Posterior cingulate gyrus (tissue), 11 donors: ENCODE measurements at places on chromosomes 7 and 10.

DNA sequence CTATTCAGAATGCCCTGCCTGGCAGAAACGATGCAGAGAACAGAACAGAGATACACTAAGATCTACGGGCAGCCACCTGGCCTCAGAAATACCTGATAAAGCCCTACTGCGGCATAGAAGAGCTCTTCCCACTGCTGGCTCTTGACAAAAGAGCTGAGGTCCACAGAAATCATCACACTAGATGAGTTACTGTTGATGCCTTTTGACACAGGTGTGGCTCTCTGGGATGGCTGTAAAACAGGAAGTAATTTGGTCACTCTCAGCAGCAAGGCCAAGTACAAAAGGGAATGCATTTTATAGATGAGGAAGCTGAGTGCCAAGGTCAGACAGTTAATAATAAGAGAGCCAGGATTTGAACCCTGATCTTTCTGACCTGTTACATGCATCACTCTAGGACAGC is 35.0 kb upstream of the ACSL5 start:
- no peak for DNase-seq

DNA sequence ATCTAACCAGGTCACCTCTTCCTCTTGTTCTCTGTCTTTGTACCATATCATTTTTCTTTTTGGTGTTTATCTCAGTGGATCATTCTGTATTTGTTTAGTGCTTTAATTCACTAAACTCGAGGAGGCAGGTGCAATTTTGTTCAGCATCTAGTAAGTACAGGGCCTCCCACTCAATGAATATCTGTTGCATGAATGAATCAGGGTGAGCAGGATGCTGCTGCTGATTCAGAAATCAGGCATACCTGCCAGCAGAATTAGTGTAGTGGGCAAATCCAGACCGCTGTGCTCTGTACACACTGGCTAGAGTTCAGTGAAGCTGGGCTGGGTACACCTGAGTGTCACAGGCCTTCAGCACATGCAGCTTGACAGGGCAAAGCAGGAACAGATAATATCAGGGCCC is 511.9 kb downstream of the SUGCT start:
- no peak for DNase-seq

DNA sequence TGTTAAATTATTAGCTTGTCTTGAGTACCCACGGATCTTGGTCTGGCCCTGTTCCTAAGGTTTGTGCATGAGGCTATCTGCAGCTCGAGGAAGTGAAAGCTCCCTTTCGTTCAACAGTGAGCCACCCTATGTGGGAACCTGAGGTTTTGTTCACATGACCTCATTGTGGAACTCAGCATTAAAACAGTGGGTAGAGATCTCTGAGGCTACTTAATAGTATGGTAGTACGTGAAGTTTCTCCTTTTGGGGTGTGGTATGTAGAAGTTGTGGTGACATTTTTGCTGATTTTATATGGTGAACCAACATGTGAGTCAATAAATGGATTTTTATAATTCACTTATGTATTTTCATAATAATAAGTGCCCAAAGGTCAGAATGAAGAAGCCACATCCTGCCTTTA is 252.7 kb upstream of the FERD3L start:
- DNase-seq: no peak

DNA sequence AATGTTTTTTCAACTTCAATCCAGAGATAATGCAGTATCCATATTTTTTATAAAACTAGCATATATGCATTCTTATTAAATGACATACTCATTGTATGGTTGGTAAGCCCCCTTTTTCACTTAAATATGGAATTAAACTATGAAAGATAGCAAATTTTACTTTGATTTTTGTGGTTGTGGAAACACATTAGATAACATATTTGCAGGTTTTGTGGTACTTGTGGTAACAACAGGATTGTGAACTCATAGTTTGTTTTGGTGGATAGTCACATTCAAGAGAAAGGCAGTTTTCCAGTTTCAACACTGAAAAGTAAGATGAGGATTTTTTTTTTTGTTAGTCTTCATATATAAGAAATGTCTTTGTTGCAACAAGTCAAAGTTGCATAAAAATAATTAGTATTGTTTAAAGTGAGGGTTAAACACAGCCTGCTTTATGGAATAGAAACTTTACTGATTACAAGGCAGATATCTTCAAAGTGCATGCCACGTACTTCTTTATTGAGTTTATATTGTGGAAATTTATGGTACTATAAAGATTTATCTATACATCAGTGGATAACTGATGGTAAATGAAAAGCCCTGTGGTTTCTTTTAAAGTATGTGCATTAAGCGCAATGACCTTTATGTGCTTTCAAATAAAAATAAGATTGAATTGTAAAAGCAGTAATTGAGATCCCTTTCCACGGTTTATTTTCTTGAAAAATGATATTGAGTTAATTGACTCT is 39.7 kb upstream of the SEMA3D start:
- DNase-seq: no peak

DNA sequence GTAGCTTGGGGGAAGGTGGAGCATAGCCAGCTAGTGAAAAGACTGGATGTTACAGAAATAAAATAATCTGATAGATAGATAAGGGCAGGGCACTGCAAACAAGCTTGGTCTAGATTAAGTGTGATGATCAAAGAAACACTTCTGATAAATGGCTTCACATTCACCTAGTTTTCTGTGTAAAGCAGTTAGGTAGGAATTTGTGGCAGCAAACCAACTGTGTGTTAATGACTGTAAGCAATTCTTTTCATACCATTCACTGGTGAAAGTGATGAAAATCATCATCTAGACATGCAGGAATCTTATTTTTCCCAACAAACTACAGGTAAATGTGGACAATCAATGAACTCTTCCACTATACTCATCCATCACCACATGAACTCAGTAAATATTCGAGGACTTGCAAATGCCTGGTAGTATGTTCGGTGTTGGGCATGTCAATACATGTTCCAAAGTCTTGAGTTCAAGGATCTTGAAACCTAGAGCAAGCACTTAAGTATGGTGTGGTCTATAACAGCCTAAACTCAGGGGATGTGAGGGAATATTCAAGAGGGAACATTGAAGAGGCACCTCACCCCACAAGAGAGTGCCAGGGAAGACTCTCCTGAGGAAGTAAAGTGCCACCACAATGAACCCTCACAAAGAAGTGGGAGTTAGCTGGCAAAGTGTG is 20.5 kb downstream of the PON3 start:
- DNase-seq: no peak

- DNase-seq: no peak
Observed at GRCh38 chr7:94417306-94417705, 22.6 kb downstream of the COL1A2 start.

DNA sequence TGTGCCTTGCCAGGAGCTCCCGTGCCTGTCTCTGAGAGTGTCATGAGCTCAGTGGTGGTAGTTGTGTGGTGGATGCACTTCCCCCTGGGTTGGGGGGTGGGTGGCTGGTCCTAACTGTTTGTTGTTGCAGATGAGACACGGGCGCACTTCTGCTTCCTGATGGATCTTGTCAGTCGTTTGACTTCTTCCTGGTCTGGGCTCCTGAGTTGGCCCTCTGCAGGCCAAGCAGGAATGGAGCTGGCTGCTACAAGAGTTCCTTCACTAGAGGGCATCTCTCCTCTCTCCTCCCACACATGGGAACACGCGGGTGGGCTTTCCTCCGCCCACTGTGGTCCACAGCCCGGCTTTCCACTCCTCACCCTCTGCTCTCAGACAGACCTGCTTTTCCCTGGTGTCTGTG is 82.0 kb downstream of the BMS1 start:
- DNase-seq: no peak

DNA sequence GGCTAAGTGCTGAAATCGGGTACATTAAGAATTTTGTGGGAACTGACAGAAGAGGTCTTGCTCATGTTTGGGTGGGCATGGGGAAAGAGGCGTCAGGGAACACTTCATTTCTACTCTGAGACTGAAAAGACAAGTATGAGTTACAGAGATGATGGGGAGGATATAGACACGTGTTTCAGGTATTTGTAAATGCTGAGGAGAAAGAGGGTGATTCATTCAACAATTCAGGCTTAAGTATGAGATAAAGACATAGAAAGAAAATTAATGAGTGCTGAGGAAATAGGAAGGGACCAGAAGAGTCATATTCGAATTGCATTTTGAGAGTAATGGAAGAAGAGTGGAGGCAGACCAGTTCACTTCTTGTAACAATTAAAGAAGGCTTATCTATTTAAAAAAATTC is 143.6 kb downstream of the HBP1 start:
- DNase-seq: no peak

- no peak for DNase-seq
Observed at GRCh38 chr10:58653139-58653538, 140.5 kb downstream of the BICC1 start.

DNA sequence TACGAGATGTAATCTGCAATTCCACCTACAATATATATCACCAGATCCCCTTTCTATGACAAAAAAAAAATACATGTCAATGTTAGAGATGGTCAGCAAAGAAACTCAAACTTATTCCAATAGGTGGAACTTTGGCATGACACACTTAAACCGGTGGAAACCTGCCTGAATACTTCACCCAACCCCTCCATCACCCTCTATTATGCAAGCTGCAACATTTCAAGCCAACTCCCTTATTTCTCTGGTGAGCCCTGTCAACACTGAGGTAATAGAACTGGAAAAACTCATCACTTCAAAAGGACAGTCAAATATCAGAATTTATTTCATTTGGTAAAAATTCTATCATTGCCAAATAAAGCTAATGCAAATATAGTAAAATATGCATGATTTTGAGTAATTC is 3.6 kb downstream of the ZNF438 start:
- no peak for DNase-seq

DNA sequence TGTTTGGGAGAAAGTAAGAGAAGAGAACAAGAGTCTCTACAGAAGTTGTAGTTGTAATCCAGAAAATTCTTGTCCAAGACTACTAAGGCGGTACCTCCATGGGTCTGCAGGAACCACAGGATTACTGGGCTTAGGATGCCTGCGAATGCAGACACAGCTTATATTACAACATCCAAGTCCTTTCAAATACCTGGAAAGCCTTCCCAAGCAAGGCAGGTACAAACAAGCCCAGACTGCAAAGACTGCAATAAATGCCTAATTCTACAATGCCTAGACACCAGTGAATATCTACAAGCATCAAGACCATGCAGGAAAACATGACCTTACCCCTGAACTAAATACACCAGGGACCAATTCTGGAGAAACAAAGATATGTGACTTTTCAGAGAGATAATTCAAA is 178.2 kb downstream of the ARL4A start:
- no peak for DNase-seq

DNA sequence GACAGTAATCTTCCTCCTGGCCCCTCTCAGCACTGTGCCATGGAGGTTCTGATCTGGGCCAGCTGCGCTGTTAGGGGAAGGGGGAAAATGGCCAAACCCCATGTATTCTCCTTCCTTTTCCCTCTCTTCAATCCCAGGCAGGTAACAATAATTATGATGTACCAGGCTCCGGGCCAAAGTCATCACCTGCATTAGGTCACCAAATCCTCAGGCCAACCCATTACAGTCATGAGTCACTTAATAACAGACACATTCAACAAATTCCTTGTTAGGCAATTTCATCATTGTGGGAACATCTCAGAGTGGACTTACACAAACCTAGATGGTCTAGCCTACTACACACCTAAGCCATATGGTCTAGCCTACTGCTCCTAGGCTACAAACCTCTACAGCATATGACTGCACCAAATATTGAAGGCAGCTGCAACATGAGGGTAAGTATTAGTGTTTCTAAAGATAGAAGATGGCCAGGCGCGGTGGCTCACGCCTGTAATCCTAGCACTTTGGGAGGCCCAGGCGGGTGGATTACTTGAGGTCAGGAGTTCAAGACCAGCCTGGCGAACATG is 2.2 kb upstream of the HSPB1 start:
- DNase-seq: no peak

GRCh38 chr7:4099651-4100050 is 582.4 kb upstream of the FOXK1 start:
- DNase-seq: peak; percentile 75
